ENCODE measurements at places on chromosomes 12 and 14.

DNA sequence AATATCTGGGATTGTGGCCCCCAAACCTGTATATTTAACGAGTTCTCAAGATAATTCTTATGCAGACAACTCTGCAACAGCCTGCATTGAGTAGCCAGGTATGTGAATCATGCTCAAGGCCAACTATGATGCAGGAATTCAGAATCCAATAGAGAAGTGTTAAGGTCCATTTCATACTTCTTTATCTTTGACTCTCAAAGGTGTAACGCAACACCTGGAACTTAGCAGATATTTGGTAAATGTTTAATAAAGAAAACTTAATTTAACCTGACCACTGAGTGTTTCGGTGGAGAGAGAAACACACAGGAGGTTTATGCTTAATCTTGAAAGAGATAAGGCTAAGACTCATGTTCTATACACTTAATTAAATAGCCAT is 156.5 kb upstream of the PLEKHG7 start:
- no peak for DNase-seq

- no peak for DNase-seq
Measured at GRCh38 chr12:96208346-96208745, 14.2 kb downstream of the ELK3 start.

DNA sequence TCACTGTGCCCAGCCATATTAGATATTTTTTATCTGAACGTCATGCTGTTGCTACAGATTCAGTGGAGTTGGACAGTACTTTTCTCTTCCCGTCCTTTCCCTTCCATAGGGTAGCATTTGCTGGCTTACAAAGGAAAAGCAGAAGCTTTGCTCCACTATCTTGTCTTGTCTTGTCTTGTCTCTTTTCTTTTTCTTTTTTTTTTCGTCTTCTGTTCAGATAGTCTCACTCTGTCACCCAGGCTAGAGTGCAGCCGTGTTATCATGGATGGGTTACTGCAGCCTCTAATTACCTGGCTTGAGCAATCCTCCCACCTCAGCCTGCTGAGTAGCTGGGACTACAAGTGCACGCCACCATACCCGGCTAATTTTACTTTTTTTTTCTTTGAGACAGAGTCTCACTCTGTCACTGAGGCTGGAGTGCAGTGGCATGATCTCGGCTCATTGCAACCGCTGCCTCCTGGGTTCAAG is 21.1 kb downstream of the OR10G3 start:
- no peak for DNase-seq

DNA sequence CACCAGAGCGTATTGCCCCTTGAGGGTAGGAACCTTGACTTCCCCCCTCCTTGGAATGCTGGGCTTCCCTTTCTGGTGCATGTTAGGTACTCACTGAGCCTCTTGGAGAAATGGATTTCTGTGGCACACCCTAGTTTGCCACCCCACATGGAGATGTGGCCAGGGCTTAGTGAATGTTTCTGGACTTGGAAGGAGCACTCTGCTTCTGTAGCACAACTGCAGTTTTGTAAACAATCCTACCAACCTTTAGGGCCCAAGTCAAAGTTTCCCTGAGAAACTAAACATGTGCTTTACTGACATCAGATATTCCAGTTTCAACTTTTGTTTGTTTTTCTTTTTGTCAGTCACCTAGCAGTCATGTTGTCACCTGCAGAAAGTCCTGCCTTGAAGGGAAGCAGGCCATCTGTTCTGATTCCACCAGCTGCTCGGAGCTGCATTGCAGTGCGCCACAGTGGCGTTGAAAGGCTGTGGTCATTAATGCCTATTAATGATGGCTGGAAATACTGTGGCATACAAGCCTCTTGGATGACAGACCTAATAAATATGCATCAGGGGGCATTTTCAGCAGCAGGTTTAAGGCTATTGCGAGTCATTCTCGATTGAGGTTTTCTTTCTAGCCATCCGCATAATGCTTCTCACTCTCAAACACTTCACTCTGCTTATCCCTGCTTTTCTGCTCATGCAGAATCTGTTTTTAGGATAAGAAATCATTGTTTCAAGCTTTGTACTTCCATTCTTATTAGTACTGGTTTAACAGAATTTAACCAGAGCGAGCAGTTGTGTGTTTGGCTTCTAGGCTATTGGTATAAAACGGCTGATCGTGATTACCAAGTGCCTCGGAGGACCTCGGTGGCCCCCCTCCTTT is 7.8 kb downstream of the PELI2 start:
- peak; percentile 91 for DNase-seq

- DNase-seq, result peak; percentile 79
Measured at GRCh38 chr12:12440784-12441428, 84.0 kb downstream of the BORCS5 start.
